Chondrocyte (in vitro differentiated cells): ENCODE measurements at places on chromosomes 16 and 17. TPM values are rescaled to one million over a fixed set of nuclear protein-coding genes. Genes with fewer than 3 reads are reported as not detected.

The TAF15 gene
- 123 to 168 TPM (median 135 TPM) in 3 replicates for total RNA-seq

The KRTAP4-1 gene
- not detected in 3 replicates for total RNA-seq

The RASD1 gene
- total RNA-seq: 0.31 to 0.72 TPM (median 0.42 TPM) in 3 replicates

The CLEC18B gene
- total RNA-seq: 1.6 to 4.5 TPM (median 3.5 TPM) in 3 replicates

The MYH8 gene
- not detected in 3 replicates for total RNA-seq

The FNDC8 gene
- total RNA-seq: not detected in 3 replicates

The PIMREG gene
- total RNA-seq: 5.2 to 7.4 TPM (median 7.0 TPM) in 3 replicates

The NUPR1 gene
- total RNA-seq: 39.1 to 300 TPM (median 289 TPM) in 3 replicates

GRCh38 chr16:80063031-80063712, 462.6 kb upstream of the MAF start:
- no peak for DNase-seq

GRCh38 chr16:4182581-4183236, 59.2 kb downstream of the SRL start:
- peak; percentile 55 for DNase-seq

DNA sequence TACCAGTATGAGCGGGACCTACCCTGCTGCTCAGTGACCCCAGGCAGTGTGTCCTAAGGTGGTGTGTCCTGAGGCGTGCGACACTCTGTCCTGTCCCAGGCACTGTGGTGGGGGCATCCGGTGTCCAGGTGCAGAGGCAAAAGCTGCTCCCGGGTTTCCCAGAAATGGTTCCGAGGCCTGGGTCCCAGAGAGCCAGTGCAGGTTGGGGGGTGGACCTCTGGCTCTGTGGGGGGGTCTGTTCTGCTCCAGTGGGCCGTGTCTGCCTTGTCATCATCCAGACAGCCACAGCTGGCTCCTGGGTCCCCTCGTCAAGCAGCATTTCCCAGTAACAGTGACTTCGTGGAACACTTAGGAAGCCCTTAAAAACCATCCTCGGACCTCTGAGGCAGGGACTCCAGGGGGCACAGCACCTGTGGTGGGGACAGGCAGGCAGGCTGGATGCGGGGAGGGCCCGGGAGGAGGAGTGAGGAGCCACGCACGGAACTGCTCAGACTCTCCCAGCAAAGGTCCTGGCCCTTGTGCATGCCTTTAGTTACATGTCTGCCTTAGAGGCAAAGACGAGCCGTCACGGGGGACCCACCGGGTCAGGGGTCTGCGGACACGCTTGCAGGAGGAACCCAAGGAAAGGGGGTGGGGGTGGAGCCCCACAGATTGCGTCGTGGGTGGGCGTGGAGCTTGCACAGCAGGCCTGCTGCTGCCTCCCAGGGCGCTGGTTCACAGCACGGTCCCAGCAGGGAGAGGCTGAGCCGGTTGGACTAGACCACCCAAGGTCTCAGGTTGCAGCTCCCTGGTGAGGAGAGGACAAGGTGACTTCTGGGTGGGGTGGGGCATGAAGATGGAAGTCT, 5.6 kb downstream of the SLC16A3 start:
- no peak for DNase-seq

DNA sequence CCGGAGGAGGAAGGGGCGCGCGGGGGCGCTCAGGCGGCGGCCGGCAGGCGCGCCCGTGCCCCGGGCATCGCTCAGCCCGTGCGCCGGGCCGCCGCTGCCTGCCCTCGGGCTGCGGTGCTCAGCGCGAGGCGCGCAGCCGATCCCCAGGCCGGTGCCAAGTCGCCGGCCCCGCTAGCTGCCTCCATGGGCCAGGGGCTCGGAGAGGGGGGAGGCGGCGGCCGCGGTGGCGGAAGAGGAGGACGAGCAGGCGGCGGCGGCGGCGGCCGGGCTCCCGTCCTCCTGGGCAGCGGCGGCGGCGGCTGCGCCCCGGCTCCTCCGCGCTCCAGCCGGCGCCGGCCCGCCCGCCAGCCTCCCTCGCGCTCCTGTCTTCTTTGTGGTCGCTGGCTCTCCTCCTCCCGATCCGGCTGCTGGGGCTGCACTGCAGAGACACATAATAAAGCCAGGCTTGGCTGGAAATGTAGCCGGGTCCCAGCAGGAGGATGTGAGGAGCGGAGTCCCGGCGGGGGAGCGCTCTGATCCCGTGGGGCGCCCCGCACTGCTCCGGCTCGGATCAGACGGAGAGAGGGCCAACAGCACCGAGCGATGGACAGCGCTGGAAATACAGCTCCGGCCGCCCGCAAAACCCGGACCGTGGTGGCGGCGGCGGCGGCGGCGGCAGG, 889 bp upstream of the ZNF423 start:
- DNase-seq: no peak

DNA sequence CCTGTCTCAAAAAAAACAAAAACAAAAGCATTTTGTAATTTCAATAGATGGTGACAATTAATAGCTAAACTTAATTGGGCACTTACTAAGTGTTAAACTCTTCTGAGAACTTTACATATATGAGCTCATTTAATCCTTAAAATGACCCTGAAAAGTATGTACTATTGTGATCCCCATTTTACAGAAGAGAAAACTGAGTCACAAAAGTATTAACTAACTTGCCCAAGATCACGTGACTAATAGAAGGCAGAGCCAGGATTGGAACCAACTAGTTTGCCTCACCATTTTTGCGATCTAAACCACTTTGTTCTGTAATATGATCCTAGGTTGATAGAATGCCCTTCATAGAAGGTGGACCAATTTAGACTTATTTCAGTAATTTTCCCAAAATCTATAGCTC, 26.2 kb downstream of the VMP1 start:
- DNase-seq: no peak

GRCh38 chr16:68658341-68658973, 13.3 kb downstream of the CDH3 start:
- DNase-seq: no peak

GRCh38 chr16:291539-291938, 8.6 kb downstream of the PDIA2 start:
- peak; percentile 87 for DNase-seq

DNA sequence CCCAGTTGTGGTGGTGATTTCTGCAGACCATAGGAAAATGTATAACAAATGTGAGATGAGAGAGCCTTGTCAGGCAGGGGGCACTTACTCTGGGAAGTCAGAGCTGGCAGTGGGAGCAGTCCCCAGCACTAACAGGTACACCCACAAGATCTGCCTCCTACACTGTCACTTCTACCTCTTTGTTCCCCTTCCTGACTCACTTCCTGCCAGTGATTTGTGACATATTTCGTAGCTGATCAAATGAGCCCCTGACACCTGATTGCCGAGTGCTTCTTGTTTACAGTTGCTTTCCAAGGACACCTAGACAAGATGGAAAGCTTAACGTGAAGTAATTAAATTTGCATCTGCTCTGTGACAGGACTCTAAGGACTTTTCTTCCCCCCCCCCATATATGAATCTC, 40.5 kb downstream of the FTO start:
- no peak for DNase-seq

DNA sequence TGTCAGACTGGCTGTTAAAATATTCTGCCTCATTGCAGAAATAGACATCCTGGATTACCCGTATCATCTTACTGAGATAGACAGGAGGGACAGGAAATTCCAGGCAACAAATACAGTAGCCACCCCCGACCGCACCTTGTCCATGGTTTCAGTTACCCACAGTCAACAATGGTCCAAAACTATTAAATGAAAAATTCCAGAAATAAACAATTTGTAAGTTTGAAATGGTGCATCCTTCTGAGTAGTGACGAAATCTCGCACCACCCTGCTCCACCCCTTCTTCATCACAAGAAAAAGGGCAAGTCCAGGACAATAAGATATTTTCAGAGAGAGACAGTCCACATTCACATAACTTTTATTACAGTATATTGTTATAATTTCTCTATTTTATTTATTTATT, 23.6 kb upstream of the PRSS54 start:
- DNase-seq: no peak

DNA sequence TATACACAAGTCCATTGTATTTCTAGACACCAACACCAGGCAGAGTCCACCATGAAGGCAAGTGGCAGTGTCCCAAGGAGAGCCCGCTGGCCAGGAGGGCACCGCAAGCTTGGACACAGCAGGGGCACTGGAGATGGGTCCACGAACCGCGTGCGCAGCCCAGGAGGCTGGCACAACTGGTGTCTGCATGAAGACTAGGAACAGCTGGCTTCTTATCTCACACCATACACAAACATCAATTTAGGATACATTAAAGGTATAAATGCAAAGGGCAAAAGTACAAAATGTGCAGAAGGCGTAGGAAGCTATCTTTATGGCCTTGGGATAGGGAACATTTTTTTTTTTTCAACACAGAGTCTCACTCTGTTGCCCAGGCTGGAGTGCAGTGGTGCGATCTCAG, 52.4 kb downstream of the ANKRD11 start:
- no peak for DNase-seq

- DNase-seq: no peak
Observed at GRCh38 chr17:31654936-31655335, 204.1 kb downstream of the COPRS start.

DNA sequence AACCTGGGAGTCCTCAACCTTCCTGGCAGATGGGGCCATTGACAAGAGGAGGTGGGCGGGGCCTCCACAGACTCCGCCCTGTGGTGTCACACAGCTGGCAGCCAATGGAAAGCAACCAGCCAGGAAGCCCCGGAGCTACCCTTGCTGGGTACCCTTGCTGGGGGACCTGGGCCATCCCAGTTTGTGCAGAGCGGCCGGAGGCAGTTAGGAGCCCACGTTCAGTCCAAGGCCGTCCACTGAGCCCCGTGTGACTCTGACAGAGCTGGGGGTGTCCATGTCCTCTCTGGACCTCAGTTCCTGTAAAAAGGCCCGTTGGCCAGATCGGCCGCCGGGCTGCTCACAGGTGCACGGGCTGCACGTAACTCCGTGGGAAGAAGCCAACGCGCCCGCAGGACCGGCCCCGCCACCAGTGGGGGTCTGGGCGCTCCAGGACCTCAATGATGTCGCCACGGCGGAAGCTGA, 17.1 kb upstream of the FAM83G start:
- DNase-seq: peak; percentile 79

- DNase-seq: no peak
Observed at GRCh38 chr16:50416388-50416787, 47.6 kb upstream of the BRD7 start.

DNA sequence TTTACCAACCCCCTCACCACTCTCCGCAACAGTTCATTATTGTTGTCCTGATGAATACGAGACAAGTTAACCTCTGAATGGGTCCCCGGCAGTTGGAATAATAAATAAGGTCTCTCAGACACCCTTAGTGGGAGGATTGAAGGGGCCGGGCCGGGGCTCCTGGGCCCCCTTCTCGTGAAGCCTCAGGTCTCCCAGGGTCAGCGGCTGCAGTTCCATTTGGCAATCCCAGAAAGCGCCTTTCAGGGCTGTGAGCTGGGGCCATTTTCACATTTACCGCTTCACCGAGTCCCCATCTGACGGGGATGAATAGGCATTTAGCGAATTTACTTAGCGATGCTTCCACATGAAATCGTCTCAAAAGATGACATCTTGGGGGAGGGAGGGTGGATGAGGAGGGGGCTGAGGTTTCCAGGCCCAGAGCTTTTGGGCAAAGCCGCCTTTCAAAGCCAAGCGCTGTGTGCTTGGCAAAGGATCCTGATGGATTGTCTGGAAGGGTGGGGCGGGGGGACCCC, 309.8 kb downstream of the XYLT1 start:
- DNase-seq: no peak

DNA sequence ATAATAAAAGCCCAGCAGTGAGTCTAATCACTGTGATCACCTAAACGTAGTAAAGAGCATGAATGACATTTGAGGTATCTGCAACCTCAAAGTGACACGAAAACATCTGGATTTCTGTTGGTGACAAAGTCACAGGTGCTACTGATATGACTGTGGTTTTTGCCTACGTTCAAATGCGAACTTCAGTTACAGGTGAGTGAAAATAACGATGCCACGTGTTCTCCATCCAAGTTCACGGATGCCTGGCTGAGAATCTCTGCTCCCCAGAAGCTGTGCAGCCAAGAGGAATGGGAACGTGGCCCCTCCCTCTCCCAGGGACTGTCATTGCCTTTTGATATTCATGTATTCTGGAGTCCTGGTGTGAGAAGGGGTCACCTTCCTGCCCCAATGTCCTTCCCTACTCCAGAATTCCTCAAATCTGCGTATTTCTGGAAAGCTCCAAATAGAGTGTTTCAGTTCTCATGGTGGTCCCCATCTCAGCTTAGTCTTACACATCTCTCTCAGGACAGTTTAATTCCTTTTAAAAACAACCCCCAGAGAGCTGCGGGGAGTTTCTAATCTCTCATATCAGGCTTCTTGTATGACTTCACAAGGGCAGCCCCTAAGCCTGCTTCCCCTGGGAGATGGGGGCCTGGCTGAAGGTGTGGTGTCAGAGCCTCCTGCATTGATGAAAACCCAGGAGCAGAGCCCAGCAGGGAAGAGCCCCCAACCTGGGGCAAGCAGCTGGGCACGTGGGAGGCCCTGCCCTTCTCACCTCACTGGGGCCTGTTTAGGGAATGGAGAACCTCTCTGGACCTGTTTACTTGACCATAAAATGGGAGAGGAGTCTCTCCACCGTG, 25.8 kb downstream of the PIK3R5 start:
- no peak for DNase-seq

DNA sequence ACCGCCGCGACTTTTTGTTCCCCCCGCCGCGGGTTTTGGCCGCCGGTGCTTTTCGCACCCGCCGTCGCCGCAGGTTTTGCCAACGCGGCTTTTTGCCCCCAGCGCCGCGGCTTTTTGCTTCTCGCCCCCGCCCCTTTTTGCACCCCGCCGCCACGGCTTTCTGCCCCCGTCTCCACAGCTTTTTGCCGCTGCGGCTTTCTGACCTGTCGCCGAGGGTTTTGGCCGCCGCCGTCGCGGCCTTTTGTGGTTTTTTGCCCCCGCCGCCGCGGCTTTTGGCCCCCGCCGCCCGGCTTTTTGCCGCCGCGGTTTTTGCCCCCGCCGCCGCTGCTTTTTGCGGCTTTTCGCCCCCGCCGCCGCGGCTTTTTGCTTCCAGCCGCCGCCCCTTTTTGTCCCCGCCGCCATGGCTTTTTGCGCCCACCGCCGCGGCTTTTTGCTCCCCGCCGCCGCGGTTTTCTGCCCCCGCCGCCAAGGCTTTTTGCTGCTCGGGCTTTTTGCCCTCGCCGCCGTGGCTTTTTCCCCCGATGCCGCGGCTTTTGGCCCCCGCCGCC, 151.1 kb downstream of the KCNJ18 start:
- no peak for DNase-seq

DNA sequence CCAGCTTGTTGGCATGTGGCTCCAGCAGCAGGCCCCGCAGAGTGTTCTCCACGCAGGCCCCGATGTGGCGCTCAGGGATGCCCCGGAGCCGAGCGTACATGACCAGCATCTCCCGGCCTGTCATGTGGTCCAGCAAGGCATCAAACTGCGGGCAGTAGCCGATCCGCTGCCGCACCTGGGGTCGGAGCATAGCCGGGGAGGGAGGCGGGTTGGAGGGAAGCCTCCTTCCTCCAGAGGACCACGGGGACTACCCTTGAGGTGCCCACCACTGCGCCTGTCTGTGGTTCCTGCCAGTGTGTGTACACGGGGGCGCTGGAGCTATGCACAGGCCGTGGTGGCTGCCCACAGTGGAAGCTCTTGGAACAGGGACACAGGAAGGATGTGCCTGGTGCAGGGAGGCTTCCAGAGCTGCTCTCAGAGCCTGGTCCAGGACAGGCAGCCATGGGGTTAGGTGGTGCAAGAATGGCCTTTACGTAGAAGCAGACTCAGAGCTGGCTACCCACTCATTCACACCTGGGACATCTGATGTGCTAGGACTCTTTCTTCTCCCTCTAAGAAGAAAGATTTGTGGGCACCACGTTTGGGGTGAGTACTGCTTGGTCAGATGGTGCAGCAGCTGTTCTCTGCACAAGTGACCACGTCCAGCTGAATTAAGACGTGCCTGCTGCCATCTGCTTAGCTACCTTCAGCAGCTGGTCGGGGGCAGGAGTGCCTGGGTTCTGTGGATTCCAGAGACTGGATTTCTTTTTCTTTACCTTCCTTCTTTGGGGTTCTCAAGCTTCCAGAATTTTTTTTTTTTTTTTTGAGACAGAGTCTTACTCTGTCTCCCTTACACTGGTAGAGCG, 11.3 kb upstream of the RNPS1 start:
- DNase-seq: peak; percentile 90
